Posterior cingulate gyrus (tissue), 11 donors: ENCODE measurements at places on chromosomes 2 and 18.

GRCh38 chr2:104378853-104379374 is 475.0 kb upstream of the POU3F3 start:
- peak; percentile 43 for DNase-seq

GRCh38 chr2:96684883-96685576 is 42.5 kb downstream of the FER1L5 start:
- DNase-seq, result no peak

DNA sequence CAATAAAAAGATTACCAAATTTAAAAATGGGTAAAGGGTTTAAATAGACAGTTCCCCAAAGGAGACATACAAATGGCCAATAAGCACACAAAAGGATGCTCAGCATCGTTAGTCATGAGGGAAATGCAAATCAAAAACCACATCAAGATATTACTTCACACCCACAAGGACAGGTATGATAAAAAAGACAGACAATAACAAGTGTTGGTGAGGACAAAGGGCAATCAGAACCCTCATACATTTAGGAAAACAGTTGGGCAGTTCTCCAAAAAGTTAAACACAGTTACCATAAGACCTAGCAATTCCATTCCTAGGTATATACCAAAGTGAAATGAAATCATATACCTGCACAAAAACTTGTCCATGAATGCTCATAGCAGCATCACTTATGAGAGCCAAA is 14.5 kb downstream of the CREG2 start:
- DNase-seq, result no peak

- DNase-seq, result no peak
Measured at GRCh38 chr2:39837856-39838453, 58.9 kb upstream of the THUMPD2 start.

DNA sequence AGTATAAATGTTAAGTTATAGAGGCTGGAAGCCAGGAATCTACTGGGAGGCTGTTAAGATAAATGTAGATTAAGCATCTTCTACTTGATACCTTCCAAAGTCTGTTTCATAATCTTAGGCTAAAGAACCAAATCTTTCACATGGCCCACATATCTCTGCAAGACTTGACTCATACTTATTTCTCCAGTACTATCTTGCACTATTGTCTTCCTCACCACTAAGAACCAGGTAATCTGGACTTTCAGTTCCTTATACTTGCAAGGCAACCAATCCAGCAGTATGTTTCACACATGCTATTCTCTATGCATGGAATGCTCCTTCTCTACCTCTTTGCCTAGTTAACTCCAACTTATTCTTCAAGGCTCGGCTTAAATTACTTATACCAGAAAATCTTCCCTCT is 62.2 kb downstream of the RBMS1 start:
- DNase-seq, result no peak

DNA sequence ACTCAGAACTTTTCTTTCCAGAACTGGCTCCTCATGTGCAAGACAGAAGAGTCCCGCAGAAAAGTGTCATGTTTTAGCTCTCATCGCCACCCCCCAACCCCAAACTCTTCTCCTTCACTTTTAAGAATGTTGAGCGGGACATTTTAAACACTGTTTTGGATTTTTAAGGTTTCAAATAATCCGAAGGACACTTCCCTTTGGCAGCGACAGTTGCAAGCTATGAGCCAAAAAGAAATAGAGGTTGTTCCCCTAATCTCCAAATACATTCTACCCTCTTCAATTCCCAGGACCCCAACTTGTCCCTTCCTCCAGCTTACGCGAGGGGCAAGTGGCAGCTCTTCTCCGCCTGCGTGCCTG is 678 bp upstream of the UBE2E3 start:
- no peak for DNase-seq

- DNase-seq, result peak; percentile 86
Measured at GRCh38 chr2:100104718-100105677, 37.4 kb downstream of the AFF3 start.
